Left renal cortex interstitium (tissue), 4 donors: ENCODE measurements at places on chromosomes 5 and 9. TPM values are rescaled to one million over a fixed set of nuclear protein-coding genes. Genes with fewer than 3 reads are reported as not detected.

GRCh38 chr5:131379723-131380122 lies 115.9 kb downstream of the CDC42SE2 start:
- no peak for DNase-seq

DNA sequence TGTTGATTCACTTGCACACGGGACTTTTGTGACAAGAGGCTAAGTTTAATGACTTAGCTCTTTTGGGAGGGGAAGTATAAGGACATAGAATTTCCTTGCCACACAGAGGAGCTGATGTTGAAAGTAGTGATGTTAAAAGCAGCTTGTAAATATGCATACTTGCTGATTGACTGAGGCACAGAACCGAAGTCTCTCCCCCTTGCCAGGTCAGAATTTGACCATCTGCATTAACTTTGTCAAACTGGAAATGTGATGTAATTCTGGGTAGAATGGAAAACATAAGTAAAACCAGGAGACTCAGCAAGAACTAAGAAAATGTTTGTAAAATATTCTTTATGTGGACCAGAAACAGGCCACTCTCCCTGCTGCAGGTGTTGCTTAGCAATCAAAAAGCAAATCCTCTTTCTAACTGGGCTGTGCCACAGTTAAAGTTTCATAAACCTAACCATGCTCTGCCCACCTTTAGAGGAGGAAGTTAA lies 284.2 kb downstream of the NR3C1 start:
- DNase-seq = no peak

DNA sequence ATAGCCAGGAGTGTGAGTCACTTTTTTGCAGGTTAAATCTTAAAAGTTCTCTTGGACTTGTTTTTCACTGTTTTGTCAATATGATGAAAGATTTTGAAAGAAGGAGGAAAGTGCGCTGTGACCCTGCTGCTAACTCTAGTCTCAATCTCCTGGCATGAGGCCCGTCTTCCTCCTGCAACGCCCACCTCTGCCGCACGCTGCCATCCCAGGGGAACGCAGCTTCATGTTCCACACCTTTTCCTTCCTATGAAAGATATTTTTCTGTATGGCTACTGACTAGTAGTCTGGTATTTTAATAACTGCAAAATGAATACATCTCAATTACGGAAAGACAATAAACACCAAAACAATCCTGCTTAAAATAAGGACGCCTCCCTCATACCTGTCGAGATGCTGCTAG lies 8.3 kb downstream of the PPIC start:
- DNase-seq = no peak

The CCDC180 gene
- 27.8 TPM for polyA plus RNA-seq

The PDE6A gene
- 0.11 TPM for polyA plus RNA-seq
